ENCODE measurements at places on chromosomes 4 and X.

GRCh38 chr4:2058264-2059045 lies 672 bp upstream of the NAT8L start:
- no peak for DNase-seq

DNA sequence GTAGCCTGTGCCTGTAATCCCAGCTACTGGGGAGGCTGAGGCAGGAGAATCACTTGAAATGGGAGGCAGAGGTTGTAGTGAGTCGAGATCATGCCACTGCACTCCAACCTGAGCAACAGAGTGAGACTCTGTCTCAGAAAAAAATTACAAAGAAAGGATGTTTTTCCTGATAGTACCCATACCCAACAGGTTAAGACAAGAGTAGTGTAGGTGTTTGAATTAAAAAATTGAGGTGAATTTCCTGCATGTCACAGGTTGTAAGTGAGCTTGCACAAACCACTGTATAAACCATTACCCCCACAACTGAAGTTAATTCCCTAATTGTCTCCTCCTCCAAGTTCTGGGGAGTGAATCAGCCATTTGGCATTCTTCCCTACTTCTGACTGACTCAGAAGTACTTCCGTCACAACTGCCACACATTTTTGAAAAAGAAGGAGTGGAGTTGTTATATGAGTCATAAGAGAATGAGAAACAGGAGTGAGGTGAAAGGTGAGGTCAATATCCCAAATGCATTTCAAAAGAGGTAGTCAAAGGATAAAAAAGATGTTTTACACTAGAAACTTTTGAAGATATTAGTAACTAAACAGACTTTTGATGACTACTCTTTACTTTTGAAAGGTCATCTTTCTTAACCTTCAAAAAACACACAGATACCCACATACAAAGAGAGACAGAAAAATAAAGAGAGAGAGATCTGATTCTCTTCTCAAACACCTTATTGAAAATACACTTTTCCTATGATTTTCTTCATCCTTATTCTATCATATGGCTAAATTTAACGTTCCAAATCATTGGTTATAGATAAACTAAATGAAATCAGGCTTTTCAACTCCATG lies 134.5 kb downstream of the BTC start:
- DNase-seq: no peak

GRCh38 chr4:23728393-23728792 lies 161.5 kb downstream of the PPARGC1A start:
- DNase-seq: no peak

DNA sequence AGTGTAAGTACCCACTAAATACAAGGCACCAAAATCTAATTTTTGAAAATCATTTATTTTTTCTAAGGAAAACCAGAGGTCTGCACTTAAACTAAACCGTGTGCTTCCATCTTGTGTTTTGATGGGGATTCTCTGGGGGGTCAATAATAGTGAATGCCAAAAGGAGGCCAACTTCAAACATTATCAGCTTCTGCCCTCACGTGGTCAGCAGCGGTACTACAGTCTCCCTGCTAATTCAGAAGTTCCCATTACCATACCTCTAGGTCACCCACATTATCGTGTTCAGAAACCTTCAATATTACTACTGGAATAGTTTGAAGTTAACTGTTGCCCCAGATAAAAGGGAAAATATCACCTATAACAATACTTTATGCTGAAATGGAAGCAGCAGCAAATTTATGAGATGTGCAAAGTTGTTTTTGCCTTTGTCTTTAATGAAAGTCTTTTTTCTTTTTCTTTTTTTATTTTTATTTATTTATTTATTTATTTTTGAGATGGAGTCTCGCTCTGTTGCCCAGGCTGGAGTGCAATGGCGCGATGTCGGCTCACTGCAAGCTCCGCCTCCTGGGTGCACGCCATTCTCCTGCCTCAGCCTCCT lies 17.3 kb downstream of the CTPS2 start:
- peak; percentile 13 for DNase-seq

GRCh38 chr4:48748949-48749596 lies 31.0 kb downstream of the FRYL start:
- no peak for DNase-seq
